ENCODE measurements at places on chromosomes 2 and 18.

DNA sequence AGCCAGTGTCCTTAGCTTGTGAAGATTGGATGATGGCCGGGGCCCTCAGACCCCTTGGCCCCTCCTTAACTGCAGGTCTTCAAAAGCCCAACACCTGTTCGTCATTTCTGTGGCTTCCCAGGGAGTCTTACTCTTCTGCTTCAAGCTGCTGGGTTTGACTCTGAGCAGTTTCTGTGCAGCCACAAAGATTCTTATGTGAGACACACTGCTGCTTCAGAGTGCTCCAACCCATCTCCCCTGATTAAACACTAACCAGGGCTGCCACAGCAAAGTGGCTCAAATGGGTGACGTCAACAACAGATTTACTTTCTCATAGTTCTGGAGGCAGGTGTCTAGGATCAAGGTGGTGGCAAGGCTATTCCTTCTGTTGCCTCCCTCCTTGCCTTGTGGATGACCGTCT is 40.8 kb downstream of the TSN start:
- no peak for DNase-seq

DNA sequence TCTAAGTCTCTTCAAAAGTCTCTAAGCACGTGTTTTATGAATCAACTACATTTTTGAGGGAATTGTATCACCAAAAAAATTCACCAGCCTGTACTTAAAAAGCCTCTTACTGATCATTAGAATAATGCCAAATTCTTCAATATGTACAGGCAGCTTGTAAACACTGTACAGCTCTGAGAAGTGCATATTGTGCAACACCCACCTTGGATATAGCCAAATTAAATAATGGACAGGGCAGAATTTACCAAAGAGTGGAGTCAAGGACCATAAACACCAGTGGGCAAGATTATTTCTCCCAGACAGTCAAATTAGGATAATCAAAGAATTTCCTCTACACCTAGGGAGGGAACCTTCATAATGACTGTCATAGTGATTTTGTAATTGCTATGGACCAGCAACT is 338.2 kb downstream of the NR4A2 start:
- no peak for DNase-seq

- DNase-seq, result no peak
These were observed 1.7 kb downstream of the CYP20A1 start for GRCh38 chr2:203240491-203240890.

- no peak for DNase-seq
These were observed 386.0 kb downstream of the IRS1 start for GRCh38 chr2:226413498-226414130.

- no peak for DNase-seq
These were observed 40.2 kb downstream of the SNED1 start for GRCh38 chr2:241038374-241039180.

DNA sequence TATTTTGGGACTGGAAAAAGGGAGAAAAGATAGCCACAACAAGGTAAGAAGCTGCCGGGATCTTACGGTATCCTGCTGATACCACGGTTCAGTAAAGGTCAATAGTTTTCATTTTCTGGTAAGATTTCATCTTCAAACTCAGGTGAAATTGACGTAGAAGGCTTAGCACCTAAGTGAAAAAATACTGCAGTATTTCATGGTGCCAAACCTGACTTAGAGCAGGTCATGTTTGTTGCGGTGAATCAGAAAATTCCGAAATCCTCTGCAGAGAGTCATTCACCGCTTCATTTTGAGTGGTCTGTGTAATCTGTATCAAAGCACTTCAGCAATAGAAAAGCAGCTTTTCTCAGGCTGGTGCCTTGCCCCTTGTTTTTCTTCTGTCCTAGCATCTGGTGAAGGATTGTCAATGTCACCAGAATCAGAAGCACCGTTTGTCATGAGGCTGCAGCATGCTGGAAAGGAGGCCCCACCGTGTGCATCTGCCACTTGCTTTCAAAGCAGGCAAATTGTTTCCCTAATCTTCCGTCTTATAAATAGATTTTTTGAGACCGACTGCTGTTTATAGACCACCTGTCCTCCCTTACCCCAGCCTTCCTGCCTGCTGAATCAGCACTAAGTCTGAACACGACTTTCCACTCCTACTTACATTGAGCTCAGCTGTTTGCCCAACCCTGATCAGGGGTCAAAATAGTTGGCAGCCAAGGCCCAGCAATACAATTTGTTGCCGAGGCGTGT is 156.3 kb downstream of the EML6 start:
- no peak for DNase-seq

GRCh38 chr2:109537565-109538222 is 76.1 kb downstream of the SEPTIN10 start:
- no peak for DNase-seq

- DNase-seq, result no peak
These were observed 34.7 kb upstream of the ZSWIM2 start for GRCh38 chr2:186883666-186884065.

- DNase-seq, result peak; percentile 34
These were observed 36.0 kb downstream of the MRPL33 start for GRCh38 chr2:27807476-27807875.

DNA sequence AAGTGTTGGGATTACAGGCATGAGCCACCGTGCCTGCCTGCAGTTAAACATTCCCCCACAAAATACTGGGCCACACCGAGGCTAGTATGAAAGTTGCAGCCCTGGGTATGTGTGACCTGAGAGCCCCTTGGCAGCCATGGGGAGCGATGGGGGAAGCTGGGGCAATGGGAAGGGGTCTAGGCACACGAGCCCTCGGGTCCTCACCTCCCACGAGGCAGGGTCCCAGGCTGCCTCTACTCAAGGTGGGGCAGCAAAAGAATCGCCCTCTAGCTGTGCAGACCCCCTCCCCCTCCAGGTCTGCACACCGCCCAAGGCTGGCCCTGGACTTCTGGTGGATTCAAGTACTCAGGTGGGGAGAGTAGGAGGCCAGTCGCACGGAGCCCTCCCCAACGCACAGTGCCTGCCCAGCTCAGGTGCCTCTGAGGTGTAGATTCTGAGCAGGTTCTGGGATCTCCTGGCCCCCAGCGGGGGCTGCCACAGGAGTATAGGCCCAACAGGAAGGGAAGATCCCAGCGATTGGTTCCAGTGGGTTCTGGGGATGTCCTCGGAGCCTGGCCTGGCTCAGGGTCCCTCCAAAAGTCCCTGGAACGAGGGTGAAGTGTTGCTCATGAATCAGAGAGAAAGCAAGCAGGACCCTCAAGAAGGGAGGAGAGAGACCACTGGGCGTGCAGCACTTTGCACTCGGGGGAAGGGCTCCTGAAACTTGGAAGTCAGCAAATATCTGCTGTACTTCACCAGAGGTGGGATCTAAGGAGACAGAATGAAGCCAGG is 2.6 kb downstream of the GPR35 start:
- DNase-seq, result no peak

All from A673 (cell line).